ENCODE measurements at places on chromosomes 3 and 15.

GRCh38 chr3:105537371-105538080 lies 170.8 kb downstream of the ALCAM start:
- DNase-seq, result no peak

DNA sequence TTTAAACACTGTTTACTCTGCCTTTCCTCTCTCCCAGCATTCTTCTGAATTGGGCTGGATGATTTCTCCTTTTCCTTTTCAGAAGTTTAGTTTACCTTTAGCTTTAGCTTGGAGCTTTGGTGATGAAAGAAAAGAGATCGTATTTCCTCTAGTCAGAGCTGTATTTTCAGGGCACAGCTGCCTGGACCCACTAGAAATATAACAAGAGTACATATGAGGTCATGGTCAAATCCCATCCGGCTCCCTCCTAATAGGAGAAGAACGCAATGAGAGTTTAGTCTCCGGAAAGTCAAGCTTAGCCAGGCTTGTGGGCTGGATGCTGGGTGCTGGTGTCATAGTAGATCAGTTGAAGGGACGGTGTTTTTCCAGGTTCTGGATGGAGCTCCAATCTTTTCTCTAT lies 177.1 kb upstream of the PFN2 start:
- no peak for DNase-seq

- no peak for DNase-seq
These were observed 65.1 kb upstream of the CCNL1 start for GRCh38 chr3:157225001-157225400.

DNA sequence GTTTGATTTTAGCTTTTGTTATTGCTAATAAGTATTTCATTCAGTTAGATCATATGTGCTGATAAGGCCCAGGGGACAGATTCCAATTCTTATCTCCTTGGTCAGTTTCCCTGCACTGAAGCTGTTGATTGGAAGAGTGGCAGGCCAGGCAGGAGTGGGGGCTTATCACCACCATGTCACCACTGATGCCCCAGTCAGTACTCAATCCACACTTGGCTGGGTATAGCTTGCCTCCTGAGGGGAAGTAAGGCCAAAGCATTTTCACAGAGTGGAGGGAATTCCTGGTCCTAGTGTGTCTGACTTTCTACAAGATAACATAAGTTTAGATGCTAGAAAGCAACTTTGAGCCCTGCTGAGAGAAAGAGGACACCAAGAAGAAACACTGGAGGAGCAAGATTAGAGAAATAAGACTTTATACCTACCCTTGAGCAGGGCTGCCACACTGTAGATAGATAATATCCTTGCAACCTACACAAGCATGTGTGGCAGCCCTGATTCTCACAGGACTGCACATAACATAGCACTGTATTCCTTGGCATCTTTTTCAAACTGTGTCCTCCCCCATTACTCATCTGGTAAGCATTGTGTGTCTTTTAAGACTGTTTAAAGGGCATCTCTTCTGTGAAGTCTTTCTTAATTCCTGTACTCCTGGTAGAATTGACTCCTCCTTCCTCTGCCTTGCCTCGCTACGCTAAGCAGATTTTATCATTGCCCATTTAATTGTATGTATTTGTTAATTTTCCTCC lies 24.3 kb downstream of the OXNAD1 start:
- no peak for DNase-seq

DNA sequence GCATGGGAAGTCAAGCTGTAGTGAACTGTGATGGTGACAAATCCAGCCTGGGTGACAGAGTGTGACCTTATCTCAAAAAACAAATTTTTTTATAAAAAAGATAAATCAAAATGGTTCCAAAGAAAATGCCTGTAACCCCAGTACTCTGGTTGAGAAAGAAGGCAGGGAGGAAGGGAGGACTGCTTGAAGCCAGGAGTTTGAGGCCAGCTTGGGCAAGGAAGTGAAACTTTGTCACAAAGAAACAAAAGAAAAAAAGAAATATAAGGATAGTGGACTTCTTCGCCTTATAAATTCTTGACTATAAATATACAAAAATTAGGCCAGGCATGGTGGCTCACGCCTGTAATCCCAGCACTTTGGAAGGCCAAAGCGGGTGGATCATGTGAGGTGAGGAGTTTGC lies 34.1 kb downstream of the SMARCC1 start:
- DNase-seq, result no peak

DNA sequence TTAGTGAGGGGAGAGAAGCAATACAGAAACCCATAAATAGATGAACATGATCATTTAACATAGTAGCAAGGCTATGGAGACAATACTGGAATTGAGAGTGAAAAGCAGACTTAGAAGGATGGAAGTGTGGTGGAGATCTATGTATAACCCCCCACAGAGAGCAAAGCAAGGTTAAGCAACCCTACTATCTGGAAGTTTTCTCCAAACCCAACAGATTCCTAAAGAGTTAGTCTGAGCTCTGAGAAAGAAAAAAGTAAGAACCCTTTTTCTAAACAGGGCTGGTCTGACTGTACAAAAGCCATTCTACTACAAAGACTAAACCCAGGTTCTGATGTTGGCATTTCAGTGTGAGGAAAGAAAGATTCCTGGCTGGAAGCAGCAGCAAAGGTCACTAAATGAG lies 153.2 kb downstream of the WNT5A start:
- no peak for DNase-seq

GRCh38 chr15:69679623-69680228 lies 227.1 kb downstream of the RPLP1 start:
- DNase-seq, result no peak

GRCh38 chr3:87977765-87978164 lies 81.0 kb downstream of the CGGBP1 start:
- DNase-seq, result no peak

DNA sequence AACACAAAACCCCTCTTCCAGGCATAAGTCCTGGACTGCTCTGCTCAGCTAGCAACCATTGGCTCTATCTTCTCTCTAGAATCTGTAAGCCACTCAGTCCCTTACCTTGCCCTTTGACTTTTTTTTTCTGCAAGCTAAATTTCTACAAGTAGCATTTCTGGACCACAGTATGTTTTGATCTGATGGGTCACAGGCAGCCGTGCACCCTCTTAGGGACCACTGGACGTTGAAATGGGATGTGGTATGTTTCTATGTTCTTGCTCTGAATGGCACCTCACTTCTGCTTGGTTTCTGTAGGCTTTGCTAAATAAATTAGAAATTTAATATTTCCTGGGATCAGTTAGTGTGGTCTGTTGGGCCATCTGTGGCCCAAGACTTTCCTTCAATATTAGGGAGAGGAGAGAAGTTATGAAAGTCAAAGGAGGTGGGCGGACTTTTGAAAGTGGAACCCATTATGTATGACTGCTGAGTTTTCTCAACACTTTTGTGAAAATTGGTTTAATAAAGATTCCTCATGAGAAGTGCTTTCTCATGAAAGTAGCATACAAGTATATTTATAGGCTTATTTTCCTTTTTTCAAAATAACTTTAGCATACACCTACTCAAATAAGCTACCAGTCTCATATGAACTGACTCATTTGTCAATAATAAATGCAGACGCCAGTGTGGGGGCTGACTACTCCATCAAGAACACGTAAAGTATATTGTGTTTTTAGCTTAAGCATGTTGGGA lies 18.4 kb upstream of the TIPARP start:
- no peak for DNase-seq

GRCh38 chr3:189148081-189148507 lies 23.7 kb upstream of the TPRG1 start:
- peak; percentile 48 for DNase-seq

DNA sequence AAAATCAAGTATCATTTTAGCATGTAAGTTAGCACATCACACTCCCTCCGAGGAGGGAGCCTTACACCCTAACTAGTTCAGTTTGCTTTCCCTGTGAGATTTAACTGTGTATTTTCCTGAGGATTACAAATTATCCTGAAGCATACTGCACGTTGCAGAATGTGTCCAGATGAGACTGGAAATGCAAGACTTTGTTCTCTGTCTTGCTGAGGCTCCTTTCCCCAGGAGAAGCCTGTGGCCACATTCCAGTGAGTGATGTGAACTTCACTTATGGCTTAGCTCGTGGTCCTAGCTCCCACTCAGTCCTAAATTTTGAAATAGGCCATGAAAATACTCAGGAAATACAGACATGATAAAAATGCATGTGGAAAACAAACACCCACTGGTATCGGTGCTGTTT lies 23.7 kb downstream of the PDZRN3 start:
- DNase-seq, result no peak

DNA sequence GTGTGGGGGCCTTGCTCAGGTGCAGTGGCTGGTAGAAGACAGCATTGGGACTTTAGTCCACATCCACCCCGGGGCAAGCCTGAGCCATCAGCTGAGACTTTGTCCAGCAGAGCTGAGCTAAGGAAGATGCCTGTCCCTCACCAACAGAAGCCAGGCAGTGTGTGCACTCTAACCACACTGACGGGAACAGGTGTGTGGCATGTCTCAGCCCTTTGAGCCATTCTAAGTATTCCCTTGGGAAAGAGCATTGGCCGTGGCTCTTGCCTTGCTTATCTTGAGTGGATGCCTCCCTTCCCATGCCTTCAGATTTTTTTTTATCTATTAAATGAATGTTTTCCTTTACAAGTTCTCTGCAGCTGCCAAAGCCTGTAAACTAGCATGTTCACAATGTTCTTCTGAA lies 3.5 kb downstream of the GABRA5 start:
- no peak for DNase-seq

DNA sequence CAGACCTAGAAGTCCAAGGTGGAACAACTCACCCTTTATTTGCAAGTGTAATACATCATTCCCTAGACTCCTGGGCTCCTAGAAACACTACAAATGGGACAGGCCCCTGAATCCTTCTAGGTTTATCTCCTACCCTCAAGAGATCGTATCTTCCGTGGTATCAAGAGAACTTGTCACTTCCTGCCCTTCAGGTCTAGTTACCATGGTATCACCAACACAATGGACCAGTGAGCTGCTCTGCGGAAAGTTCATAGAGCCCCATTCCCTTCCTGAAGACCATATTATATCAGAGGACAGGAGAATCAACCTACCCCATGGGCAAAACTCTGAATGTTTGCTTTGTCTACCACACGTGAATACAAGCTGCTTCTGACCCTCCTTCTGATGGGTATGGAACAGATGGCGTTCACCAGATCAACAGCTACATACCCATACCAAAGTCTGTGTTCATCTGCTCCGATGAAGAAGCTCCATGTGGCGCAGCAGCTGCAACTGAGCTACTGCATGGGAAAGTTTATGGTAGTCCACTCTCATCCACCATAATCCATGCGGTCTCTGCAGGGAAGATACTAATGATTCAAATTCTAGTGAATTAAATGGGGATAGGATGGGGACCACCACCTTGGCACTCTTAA lies 84.6 kb upstream of the KLF13 start:
- no peak for DNase-seq

- DNase-seq, result no peak
These were observed 66.6 kb downstream of the LEO1 start for GRCh38 chr15:51904931-51905330.

- DNase-seq, result no peak
These were observed 129.1 kb downstream of the KBTBD8 start for GRCh38 chr3:67127254-67127653.

- DNase-seq, result no peak
These were observed 5.3 kb downstream of the CRELD1 start for GRCh38 chr3:9938966-9939365.

GRCh38 chr3:149845570-149846244 lies 32.7 kb downstream of the RNF13 start:
- DNase-seq, result no peak

- no peak for DNase-seq
These were observed 85.5 kb downstream of the CD200R1L start for GRCh38 chr3:112761062-112761638.

DNA sequence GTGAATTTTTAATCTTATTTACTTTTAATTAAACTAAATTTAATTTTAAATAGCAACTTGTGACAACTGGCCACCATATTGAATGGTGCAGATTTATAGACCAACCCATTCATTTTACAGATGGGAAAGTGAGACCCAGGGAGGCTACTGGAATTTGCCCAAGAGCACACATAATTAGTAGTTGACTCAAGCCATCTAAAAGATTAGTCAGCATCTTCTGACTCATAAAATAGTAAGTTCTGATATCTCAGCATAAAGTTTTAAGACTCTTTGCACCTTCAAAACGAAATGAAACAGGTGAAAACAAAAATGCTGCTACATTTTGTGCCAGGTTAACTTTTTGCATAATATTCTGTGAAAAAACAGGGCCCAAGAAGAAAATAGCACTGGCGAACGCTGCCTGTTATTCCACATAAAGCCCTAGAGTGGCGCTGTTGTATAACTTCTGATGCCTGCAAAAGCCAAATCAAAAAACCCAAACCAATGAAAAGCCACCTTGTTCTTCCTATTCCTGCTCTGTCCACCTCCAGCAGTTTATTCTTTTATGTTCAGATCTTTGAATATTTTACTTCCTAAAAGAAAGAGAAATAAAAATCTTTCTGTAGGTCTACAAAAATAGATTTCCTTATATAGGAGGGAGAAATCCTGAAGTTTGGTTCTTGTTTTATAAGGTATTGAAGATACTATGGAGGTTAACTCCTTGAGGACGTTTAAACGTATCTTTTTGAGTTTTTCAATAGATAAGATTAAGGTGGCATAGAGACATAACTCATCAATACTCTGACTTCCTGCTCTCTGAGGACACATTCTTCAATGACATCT lies 62.8 kb downstream of the OTOL1 start:
- no peak for DNase-seq

GRCh38 chr15:100694381-100695021 lies 92.1 kb downstream of the ASB7 start:
- no peak for DNase-seq

- DNase-seq, result no peak
These were observed 127.4 kb upstream of the ADAMTS9 start for GRCh38 chr3:64815195-64815631.

GRCh38 chr3:169964176-169964575 lies 2.4 kb upstream of the SEC62 start:
- DNase-seq, result no peak

Measured in omental fat pad (tissue), 4 donors.